ENCODE measurements at places on chromosomes 11 and 22.

DNA sequence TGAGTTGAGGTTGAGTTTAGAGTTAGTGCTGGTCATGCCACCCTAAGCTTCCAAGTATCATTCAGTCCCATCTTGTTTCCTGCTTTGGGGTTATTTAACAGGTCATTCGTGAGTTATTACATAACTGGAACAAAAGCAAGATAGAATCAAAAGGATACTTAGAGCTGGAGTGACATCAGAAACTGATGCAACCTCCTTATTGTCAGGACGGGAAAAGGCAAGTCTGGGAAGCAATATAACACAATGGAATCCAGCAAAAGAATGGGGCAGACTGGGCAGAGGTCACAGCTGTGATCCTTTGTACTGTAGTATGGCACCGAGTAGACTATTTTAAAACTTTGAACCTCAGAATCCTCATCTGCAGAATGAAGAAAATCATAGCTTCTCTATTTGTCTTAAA is 4.4 kb upstream of the PRSS23 start:
- DNase-seq, result no peak

GRCh38 chr11:123125169-123125568 is 63.2 kb upstream of the HSPA8 start:
- DNase-seq, result no peak

DNA sequence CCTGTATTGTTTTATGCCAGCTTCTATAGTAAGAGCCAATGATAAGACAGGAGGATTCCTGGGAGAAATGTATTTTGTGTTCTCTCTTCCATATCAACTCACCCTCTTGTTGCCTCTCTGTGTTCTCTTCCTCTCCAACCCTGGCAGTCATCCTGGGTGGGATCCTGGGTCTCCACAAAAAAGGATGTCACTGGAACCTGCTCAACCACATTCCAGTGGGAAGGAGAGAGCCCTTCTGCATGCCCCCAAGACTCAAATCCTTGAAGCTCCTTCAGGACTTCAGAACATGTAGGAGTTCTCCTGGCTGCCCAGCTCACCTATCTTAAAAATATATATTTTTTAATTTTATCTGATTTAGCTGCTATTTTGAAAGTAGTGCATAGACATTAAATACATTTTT is 26.1 kb downstream of the APOL6 start:
- DNase-seq, result no peak

DNA sequence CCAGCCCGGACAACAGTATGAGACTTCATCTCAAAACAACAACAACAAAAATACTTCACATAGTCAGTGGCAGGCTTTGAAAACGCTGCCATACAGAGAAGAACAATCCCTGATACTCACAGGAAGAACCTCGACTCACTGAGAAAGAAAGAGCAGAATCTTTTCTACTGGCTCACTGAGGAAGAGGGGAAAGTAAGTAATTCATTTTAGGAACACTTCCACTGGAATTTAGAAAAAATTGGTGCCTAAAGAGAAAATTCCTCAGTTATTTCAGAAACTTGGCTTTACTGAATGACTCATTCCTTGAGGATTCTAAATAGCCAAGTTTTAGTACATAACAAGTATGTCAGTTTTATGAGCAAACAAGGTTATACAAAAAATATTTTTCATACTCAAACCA is 12.3 kb downstream of the NARS2 start:
- no peak for DNase-seq

DNA sequence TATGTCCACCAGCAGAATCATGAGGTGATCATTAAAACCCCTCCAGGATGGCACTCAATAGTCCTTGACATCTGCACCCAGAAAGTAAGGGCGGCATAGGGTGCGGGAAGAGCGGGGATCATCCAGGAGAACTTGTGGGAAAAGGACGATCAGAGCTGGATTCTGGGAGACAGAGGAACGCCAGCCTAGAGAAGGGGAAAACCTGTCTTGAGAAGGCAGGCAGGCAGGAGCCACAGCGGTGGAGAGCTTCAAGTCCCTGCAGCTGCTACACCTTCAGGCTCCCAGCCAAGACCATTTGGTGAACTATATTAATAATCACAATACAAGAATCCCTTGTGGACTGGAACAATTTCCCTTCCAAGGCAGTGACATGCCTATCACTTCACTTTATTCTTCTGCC is 134.3 kb downstream of the BUD13 start:
- no peak for DNase-seq

DNA sequence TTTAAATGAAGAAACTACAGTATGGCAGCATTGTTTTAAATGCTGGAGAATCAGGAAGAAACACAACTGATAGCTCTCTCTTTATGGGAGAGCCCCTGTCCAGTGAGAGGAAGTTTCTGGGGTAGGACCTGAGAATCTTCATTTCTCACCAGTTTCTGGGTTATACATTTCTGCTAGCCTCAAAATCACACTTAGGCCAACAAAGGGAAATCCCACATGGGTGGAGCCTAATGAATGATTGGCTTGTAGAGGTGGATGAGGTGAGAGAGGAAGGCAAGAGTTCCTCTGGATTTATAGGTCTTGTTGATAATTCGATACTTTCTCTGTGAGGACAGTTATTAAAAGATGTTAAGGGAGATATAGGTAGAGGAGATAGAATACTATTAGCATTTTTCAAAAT is 1397.3 kb upstream of the TENM4 start:
- DNase-seq, result no peak

- no peak for DNase-seq
Measured at GRCh38 chr11:74566146-74566960, 26.0 kb upstream of the POLD3 start.

GRCh38 chr11:26032241-26032640 is 299.7 kb upstream of the ANO3 start:
- DNase-seq, result no peak

DNA sequence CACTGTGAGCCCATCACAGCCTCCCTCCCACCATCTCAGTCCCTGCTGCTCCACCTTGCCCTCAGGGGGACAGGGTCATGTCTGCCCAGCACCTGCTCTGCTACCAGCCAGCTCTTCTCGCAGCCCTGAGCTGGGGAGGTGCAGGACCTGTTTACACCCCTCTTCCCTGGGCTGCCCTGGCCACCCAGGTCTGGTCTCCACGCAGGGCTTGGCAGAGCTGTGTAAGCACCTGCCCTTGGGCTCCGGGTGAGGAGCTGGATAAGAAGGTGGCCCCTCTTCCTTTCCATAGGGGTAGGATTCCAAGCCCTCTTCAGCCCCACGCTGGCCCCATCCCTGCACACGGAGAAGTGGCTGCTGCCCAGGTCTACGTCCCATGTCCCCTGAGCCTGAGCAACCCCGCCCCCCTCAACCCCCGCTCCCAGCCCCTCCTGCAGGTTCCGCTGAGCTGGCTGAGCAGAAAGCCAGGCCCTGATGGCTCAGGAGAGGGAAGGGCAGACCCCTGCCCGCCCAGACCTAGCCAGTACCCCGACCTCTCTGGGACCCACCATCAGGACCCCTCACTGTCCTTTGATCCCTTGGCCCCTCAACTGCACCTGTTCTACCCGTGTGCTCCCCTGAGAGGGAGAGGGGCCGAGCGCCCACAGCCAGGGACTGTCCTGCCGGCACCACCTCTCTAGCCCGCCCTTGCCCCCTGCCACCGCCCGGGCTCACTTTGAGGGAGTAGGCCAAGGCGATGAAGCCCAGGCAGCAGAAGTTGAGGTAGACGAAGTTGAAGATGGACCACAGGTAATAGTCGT is 3.2 kb downstream of the IFITM10 start:
- DNase-seq, result no peak

DNA sequence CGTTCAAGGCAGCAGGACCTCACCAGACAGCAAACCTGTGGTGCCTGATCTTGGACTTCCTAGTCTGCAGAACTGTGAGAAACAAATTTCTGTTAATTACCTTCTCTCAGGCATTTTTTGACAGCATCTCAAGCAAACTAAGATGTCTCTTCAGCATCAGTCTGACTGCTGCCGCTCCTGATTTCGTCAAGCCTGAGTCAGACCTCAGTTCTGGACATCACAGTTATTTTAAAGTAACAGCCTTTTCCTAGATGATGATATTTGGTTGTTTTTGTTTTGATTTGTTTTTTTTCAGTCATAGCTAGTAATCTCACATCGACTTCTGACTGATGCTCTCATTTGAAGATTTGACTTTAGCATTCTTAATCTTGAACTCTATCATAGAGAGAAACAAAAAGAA is 71.9 kb downstream of the BLID start:
- DNase-seq, result no peak

- DNase-seq, result no peak
Measured at GRCh38 chr22:31346733-31347250, 646 bp upstream of the PATZ1 start.

All from AG09319 (cell line).